ENCODE measurements at places on chromosomes 3 and 15.
A peak's percentile ranks its signal among the peaks of the same experiment; 100 is the strongest.

- DNase-seq, result no peak
Measured at GRCh38 chr15:68909601-68910100, 20.7 kb upstream of the SPESP1 start.

GRCh38 chr3:63304421-63304820 lies 26.3 kb downstream of the SYNPR start:
- DNase-seq, result no peak

GRCh38 chr3:46649436-46649835 lies 37.1 kb downstream of the FAM240A start:
- DNase-seq, result no peak

GRCh38 chr3:115517457-115518050 lies 105.8 kb upstream of the GAP43 start:
- no peak for DNase-seq

DNA sequence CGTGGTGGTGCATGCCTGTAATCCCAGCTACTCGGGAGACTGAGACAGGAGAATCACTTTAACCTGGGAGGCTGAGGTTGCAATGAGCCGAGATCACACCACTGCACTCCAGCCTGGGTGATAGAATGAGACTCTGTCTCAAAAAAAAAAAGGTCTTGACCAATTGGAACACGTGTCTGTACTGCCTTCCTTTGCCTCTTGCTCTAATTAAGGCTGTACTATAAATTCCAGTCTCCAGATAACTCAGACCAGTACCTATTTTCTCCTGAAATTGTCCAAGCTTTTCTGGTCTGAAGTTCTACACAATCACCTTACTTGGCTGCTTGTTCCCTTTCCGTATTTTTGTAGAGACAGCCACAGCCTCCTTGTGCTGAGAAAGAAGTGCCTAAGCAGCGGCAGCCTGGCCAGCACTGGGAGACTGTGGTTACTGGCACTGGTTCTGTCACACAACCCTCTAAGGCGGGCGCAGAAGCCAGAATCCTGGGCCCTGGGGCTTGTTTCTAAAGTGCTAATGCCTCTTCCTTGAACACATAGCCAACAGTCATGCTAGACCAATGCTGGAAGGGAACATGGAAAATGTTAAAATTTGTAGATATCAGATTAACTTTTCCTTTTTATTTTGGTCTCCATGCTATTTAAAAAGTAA lies 6.2 kb upstream of the CEP70 start:
- DNase-seq, result peak; percentile 80

DNA sequence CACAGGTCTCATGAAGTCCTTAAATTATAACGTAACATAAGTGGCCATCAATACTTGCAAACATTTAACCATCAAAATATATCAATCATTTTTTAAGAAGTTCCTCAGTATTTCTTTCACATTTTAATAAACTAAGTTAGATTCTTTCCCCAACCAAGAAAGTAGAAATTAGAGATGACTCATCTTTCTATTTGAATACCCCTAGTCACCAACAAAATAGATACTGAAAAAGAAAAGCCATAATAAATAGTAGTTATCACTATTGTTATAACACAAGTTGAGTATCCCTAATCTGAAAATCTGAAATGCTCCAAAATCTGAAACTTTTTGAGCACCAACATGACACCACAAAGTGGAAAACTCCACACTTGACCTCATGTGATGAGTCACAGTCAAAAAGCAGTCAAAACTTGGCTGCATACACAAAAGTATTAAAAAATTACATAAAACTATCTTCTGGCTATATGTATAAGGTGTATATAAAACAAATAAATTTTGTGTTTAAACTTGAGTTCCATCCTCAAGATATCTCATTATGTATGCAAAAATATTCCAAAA lies 3.7 kb downstream of the SHQ1 start:
- DNase-seq, result no peak

- no peak for DNase-seq
Measured at GRCh38 chr15:69480932-69481331, 28.3 kb downstream of the RPLP1 start.

GRCh38 chr15:70523616-70524015 lies 239.7 kb downstream of the UACA start:
- no peak for DNase-seq

GRCh38 chr3:197804511-197804910 lies 13.5 kb downstream of the LRCH3 start:
- DNase-seq, result no peak

DNA sequence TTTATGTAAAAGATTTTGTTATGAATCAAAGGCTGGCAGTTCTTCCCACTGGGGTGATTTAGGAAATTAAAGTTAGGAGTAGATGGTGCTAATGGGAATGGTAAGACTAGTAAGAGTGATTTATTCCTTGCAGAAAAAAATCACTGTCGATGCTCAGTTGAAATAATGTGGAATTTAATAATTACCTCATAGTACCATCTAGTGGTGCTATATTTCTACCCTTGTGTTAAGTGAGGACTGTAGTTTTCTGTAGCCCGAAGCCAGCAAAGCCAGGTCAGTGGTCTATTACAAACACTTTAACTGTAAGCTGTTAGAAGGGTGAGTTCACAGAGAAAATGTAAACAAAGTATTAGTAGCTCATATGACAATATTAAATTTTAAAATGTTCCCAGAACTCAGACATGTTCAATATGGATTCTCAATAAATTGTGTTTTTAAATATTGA lies 39.5 kb upstream of the GOLGA8J start:
- peak; percentile 8 for DNase-seq

DNA sequence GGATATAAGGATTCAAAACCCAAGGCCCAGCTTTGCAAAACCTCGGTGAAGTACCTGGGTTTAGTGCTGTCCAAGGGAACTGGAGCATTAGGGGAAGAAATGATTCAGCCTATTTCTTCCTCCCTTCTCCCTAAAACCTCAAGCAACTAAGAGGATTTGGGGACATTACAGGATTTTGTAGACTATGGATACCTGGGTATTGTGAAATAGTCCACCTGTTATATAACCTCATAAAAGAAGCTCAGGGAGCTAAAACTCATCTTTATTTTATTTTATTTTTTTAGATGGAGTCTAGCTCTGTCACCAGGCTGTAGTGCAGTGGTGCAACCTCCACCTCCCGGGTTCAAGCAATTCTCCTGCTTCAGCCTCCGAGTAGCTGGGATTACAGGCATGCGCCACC lies 8.7 kb upstream of the SMCO1 start:
- DNase-seq, result no peak
